ENCODE measurements at places on chromosomes 4 and X. TPM values are rescaled to one million over a fixed set of nuclear protein-coding genes. Genes with fewer than 3 reads are reported as not detected.

GRCh38 chrX:46254641-46255040, 290.6 kb downstream of the ZNF674 start:
- H3K4me1 ChIP-seq = no peaks in the 10 kb centered on the region
- no peak for DNase-seq
- H3K27ac ChIP-seq = no peak overlapping the region
- no peaks in the 10 kb centered on the region for H3K36me3 ChIP-seq

The SSX2B gene
- not detected for total RNA-seq

The PAGE2 gene
- not detected for total RNA-seq

The MTNR1A gene
- not detected for total RNA-seq

Data from glutamatergic neuron (in vitro differentiated cells).